ENCODE measurements at places on chromosomes 4 and X.

GRCh38 chrX:38279188-38279587, 48.1 kb downstream of the RPGR start:
- no peak for DNase-seq

- DNase-seq, result no peak
Measured at GRCh38 chr4:95215991-95216605, 332.7 kb downstream of the UNC5C start.

DNA sequence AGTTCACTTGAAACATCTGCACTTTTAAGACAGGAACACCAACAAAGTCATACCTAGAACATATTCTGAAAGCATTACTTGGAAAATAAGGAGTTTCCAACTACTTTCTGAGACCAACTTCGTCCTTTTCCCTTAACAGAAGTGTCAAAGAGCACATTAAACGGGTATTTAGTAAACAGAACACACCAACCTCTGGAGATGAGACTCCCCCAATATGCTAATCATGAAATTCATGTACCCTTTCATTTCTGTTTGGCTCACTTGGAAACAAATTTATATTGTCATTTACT, 69.2 kb downstream of the NOCT start:
- no peak for DNase-seq

DNA sequence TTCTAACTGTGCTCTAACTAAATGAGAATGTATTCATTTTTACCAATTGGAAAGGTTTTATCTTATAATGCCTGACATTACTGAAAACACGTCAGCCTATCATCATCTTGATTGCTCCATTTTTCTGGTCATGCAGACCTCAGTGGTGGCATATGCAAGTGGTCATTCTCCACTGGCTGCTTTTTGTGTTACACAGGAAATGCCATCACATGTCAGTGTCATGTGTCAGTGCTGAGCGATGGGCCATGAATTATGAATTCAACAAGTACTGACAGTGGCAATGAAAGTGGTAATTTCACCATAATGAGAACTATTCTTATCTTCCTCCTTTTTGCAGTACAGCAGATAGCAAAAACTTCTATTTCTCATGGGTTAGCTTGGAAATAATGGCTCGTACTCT, 190.5 kb downstream of the PACRGL start:
- no peak for DNase-seq

GRCh38 chrX:70754169-70754848, 154.2 kb downstream of the TEX11 start:
- no peak for DNase-seq

All from stimulated activated CD8-positive, alpha-beta memory T cell treated with anti-CD3 and anti-CD28 coated beads, Interleukin-15, amount 100 ng/mL, for 48 hours (primary cell).